ENCODE measurements at places on chromosomes 1 and 21.

- no peak for DNase-seq
Observed at GRCh38 chr1:43769350-43769908, 62.1 kb downstream of the ST3GAL3 start.

GRCh38 chr1:230730977-230731376 is 16.2 kb upstream of the CAPN9 start:
- DNase-seq: no peak

- DNase-seq: no peak
Observed at GRCh38 chr1:85569122-85569521, 11.4 kb upstream of the CCN1 start.

GRCh38 chr21:33939226-33939625 is 23.6 kb upstream of the ATP5PO start:
- DNase-seq: no peak

GRCh38 chr21:41875086-41875485 is 4.1 kb downstream of the PRDM15 start:
- no peak for DNase-seq

DNA sequence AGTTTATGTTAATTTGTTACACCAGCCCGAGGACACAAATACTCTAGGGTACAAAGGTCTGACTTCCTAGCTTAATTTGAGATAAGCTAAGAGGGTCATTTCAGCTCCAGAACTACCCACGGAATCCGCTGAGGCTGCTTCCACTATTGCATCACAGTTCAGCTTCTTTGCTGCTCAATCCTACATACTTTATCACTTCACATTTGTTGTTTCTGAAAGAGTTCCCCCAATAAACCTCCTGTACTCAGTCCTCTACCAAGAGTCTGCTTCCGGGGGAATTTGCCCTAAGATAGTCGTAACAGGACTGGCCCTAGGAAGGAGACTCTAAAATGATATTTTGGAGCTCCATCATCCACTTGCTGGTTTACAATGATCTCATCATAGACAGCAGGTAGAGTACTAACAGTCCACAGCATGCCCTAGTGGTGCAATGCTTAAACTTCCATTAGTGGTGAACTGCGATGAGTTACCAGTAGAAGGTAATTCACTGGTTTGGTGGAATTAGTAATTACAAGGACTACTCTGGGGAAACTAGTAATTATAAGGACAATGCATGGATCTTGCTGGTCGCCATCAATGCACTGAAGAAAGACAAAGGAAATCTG is 229.3 kb downstream of the USH2A start:
- DNase-seq: no peak

- DNase-seq: no peak
Observed at GRCh38 chr1:178488393-178488792, 8.4 kb downstream of the CLEC20A start.

GRCh38 chr1:116878804-116879477 is 30.8 kb upstream of the PTGFRN start:
- peak; percentile 32 for DNase-seq

GRCh38 chr1:46400421-46400820 is 6.3 kb downstream of the FAAH start:
- DNase-seq: no peak

GRCh38 chr1:23081376-23081775 is 62.1 kb downstream of the KDM1A start:
- DNase-seq: no peak

- DNase-seq: no peak
Observed at GRCh38 chr1:85313888-85314696, 37.7 kb upstream of the BCL10 start.

DNA sequence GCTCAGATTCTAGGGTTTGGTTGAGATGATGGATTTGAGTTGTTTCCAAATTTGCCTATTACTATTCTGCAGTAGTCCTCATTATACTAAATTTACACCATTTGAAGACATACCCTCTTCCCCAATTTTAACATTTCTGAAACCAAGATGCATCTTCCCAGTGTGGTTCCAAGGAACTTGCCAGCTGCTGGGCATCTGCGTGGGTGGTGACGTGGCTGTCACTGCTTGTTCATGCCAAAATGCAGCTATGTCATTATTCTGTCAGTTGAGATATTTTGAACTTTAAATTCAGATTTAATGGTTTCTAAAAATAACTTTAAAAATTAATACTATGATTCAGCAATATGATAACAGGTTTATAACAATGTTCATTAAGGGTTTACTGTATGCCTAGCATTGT is 1.2 kb downstream of the ZFP69 start:
- no peak for DNase-seq

DNA sequence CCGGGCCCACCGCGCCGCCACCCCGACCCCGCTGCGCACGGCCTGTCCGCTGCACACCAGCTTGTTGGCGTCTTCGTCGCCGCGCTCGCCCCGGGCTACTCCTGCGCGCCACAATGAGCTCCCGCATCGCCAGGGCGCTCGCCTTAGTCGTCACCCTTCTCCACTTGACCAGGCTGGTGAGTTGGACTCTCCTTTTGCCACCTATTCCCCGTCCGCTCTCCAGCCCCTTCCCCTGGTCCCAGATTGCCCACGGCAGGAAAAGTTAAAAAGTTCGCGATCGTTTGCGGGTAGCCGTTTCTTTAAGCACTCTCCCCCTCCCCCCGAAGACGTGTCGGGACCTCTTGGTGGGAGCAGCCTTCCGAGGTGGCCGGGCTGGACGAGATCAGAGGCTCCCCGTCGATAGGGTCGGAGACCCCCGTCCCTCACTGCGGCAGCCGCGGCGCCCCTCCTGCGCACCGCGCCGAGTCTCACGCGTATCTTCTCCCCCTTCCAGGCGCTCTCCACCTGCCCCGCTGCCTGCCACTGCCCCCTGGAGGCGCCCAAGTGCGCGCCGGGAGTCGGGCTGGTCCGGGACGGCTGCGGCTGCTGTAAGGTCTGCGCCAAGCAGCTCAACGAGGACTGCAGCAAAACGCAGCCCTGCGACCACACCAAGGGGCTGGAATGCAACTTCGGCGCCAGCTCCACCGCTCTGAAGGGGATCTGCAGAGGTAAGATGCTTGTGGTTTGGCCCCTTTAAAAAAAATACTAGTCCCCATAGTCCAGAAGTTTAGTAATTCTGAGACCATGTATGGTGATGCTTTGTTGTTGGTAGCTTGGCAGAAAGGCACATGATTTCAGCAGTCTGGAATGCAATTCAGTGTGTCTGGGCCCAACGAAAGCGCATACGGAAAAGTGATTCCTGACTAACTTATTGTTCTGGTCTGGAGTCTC is 576 bp downstream of the CCN1 start:
- DNase-seq: peak; percentile 66

DNA sequence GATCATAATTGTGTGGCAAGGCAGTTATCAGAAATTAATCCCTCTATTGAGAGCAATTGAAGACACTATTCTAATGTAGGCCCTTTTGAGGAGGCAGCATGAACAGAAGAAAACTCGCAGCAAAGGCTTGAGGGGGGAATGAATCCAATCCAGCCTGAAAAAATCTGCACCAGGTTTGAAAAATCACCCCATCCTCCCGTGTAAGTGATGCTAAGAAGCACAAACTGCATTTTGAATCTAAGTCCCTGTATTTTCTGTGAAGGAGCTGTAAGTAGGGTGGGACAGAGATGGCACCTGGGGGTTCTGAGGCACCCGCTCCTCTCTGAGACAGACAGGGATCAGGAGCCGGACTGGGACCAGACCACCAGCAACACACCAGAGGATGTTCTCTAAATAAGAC is at the start of gene CRB1:
CRB1 (plus strand) TSS at position 241 of the 400 bp plus-strand sequence. CDS start 161 bp downstream, outside the sequence.
- DNase-seq: no peak

- no peak for DNase-seq
Observed at GRCh38 chr1:203271962-203272632, 33.2 kb upstream of the BTG2 start.

GRCh38 chr1:100706296-100706695 is 13.2 kb upstream of the VCAM1 start:
- DNase-seq: no peak

DNA sequence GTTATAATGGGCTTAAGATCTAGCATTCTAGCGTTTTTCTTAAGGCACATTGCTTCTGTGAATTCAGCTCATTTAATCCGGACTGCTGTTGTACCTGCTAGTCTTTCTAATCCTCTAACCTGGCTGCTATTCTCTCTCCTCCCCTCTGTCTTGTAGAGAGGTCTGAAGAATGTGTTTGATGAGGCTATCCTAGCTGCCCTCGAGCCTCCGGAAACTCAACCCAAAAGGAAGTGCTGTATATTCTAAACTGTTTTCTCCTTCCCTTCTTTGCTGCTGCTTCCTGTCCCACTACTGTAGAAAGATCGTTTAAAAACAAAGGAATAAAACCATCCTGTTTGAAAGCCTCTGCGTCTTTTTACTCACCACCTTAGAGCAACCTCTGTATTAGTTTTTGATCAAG is 37.3 kb downstream of the CDC42 start:
- no peak for DNase-seq

DNA sequence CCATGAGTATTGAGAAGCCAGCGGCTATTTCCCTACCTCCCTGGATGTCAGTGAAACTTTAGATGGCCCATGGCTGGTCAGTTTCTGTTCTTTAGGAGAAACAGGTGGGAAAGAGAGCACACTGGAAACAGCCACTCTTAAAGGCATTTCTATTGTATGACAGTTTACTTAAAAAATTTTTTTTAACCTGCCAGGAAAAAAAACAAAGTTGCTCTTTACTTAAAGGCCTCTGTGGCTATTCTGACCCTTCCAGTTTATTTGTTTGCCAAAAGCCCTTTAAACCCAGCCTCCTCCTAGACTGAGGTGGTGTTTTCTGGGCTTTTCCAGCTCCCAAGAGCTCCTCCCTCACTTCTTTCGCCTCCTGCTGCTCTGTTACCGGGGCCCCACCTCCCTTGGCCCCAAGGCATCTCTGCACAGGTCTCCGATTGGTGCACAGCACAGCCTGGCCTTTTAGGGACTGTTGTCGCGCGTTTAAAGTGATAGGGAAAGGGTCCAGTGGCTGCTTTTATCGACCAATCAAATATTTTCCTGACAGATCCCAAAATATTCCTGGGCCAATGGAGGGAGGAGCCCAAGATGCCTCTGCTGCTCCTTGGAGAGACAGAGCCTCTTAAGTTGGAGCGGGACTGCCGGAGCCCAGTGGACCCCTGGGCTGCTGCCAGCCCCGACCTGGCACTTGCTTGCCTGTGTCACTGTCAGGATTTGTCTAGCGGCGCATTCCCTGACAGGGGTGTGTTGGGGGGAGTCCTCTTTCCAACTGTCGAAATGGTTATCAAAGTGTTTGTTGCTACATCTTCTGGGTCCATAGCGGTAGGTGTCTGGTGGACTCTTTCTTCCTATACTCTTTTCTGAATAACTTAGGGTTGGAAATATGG is at the start of gene SH3BGR:
SH3BGR (plus strand) TSS at position 639 of the 875 bp plus-strand sequence; CDS start at position 766, 127 bp downstream.
- no peak for DNase-seq

DNA sequence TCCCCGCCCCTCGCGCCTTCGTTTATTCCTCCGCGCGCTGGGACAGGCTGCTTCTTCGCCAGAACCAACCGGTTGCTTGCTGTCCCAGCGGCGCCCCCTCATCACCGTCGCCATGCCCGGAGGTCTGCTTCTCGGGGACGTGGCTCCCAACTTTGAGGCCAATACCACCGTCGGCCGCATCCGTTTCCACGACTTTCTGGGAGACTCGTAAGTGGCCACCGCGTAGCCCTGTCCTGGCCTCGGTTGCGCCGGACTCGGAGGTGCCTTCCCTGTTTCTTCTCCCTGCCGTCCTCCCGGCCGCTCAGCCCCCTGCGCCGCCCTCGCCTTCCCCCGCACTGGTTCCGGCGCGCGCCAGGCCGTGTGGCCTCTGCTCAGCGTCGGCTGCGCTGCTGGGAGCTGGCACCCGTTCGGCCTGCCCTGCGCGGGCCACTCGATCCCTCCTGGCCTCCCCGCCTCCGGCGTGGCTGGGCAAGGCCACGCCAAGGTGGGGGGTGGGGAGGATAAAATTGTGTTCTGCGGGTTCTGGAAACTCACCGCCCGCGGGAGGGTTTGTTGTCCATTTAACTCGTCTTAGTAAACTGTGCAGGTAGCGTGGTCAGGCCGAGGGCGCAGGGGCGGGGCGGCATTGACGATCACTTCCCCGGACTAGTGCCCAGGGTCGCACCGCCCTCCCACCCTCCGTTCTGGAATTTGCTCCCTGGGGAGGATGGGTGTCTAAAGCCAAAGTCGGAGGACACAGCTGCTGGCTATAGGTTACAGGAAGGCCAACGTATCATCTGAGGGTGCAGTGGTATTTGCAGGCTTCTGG is at the start of gene PRDX6:
PRDX6 (plus strand) TSS at position 50 of the 808 bp plus-strand sequence; CDS start at position 113, 63 bp downstream.
- DNase-seq: peak; percentile 44

DNA sequence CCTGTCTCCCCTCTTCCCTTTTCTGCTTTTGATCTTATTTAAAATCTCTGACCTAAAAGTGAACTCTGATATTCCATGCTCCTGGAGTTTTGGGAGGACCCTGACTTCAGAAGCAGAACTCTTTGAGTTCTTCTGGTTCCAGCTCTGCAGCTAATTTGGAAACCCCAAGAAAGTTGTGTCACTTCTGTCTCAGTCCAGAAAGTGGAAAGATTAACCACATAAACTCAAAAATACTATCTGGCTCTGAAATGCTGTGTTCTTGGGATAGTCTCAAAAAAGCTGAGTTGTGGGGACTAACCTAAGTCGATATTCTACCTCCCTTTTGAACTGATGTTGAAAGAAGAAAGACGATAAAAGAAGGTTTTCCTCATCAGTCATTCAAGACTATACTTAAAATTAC is 59.8 kb downstream of the ITPKB start:
- DNase-seq: peak; percentile 33

DNA sequence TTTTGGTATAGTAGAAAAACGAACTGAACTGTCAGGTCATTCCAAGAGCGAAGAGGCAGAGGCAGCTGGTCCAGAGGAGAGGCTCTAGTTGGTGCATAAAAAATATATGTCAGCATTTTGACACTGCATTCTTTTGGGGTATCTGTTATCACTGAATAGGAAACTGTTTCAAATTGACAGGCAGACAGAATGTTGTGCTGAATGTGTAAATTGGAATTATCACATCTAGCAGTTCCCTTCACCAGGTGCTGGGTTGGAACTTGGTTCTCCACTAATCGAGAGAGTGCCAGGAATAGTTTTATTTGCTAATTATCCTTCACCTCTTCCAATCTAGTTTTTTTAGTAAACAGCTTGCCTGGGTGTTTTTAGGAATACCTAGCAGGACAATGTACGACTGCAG is 52.2 kb downstream of the ADGRL2 start:
- DNase-seq: no peak

GRCh38 chr1:93723110-93723509 is 41.5 kb upstream of the BCAR3 start:
- DNase-seq: no peak

- DNase-seq: peak; percentile 22
Observed at GRCh38 chr1:230568008-230568407, 74.3 kb upstream of the COG2 start.

- no peak for DNase-seq
Observed at GRCh38 chr1:236021424-236022135, 43.3 kb downstream of the NID1 start.

GRCh38 chr1:218660678-218661053 is 315.5 kb downstream of the TGFB2 start:
- DNase-seq: no peak
